ENCODE measurements at places on chromosomes 11 and 22.

GRCh38 chr11:104073950-104074705 is 37.7 kb downstream of the DDI1 start:
- DNase-seq, result peak; percentile 72

DNA sequence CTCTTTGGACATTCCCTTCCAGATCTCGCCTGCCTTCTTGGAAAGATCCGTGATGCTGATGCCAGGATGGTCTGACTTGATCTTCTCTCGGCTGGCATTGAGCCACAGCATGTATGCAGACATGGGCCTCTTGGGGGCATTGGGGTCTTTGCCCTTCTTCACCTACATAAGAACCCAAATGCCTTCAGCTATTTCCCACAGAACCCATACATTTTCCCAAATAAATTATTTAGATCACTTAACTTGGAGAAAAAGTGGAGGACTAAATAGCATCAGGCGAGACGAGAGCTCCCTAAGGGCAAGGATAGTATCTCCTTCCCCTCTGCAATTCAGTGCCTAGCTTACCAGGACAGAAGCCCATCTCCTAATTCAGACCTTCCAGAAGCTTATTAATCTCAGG is 3.0 kb upstream of the TNKS1BP1 start:
- no peak for DNase-seq

DNA sequence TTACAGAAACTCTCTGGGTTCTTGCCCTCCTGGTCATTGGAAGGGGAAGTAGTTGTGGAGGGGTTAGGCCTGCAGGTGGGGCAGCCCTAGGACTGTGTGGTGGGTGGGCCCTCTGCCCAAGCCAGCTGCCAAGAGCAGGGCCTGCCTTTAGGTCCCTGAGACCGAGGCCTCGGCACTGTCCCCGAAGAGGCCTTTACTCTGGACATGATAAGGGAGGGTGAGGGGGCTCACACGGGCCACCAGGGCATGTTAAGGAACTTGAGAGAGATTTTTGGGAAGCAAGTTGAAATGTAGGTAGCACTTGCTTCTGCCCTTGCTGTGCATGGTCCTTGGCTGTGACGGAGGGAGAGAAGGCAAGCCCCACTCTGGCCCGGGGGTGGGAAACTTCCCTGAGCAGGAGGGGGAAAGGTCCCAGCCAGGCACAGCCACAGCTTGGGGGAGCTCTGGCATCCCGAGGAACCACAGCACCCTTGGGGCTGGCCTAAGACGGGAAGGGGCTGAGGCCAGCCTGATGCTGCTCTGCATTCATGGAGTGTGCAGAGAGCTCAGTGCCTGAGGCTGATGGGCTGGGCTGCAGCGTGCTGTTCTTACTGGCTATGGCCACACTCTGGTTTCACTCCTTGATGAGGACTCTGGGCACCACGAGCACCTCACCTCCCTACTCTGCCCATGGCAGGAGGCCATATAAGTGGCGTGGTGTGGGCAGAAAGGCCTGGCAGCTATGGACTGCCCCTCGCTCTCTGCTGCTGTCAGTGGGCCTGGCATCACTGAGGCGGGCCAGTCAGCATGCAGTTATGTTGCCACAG is 7.8 kb upstream of the RANBP1 start:
- DNase-seq, result no peak

- DNase-seq, result peak; percentile 73
These were observed 74.8 kb downstream of the SIK2 start for GRCh38 chr11:111676878-111677585.

- peak; percentile 70 for DNase-seq
These were observed at the start of gene MMP11 for GRCh38 chr22:23772649-23773473. Gene MMP11 (plus strand): TSS chr22:23772849. CDS start chr22:23772871, 22 bp downstream.

- DNase-seq, result peak; percentile 72
These were observed 68.7 kb upstream of the ASPHD2 start for GRCh38 chr22:26360169-26360885.

DNA sequence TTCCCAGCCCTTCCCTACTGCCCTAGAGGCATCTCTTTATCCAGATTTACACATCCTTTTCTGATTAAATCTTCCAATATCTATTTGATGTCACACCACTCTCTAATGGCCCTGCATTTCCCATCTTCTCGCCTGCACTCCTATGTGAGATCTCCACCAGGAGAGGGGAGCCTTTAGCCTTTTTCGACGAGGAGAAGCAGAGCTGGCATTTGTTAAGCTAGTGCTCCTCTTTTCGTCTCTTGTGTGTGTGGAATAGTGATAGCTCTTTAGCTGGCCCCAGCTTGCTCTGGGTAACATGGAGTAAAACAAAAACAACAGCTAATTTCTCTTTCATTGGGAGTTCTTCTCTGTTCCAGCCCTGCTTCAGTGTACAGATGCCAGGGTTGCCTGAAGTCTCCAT is 536.5 kb downstream of the NTM start:
- peak; percentile 12 for DNase-seq

DNA sequence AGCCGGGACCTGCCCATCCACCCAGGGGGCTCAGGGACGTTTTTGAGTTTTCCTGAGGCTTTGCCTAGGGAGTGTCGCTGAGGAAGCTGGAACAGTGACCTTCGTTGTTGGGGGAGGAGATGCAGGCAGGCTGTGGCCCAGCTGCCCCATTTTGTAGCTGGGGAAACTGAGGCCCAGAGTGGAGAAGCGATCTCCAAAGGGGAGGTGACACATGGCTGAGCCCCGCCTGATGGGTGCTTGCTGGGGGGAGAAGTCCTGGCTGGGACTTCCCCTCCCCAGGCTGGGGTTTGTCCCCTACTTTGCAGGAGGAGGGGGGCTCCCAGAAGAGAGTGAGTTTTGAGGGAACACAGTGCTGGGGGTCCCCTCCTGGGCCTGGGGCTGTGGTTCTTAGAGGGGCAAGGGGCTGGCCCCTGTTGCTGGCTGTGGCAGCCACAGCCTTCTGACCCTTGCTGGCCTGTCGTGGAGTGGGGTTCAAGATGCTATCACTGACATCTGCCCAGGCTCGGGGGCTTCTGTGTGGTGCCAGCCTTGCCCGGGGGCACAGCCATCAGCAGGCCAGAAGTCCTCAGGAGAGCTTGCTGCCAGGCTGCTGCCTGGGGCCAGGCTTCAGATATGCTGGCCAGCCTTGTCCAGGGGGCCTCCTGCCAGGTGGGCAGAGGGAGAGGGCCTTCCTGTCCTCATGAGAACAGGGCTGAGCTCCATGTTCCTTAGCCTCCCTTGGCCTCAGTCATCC is 21.4 kb downstream of the KCNQ1 start:
- DNase-seq, result no peak

GRCh38 chr22:43273902-43274484 is 69.2 kb downstream of the SCUBE1 start:
- DNase-seq, result peak; percentile 68

GRCh38 chr11:14409891-14410290 is 50.9 kb upstream of the RRAS2 start:
- no peak for DNase-seq

DNA sequence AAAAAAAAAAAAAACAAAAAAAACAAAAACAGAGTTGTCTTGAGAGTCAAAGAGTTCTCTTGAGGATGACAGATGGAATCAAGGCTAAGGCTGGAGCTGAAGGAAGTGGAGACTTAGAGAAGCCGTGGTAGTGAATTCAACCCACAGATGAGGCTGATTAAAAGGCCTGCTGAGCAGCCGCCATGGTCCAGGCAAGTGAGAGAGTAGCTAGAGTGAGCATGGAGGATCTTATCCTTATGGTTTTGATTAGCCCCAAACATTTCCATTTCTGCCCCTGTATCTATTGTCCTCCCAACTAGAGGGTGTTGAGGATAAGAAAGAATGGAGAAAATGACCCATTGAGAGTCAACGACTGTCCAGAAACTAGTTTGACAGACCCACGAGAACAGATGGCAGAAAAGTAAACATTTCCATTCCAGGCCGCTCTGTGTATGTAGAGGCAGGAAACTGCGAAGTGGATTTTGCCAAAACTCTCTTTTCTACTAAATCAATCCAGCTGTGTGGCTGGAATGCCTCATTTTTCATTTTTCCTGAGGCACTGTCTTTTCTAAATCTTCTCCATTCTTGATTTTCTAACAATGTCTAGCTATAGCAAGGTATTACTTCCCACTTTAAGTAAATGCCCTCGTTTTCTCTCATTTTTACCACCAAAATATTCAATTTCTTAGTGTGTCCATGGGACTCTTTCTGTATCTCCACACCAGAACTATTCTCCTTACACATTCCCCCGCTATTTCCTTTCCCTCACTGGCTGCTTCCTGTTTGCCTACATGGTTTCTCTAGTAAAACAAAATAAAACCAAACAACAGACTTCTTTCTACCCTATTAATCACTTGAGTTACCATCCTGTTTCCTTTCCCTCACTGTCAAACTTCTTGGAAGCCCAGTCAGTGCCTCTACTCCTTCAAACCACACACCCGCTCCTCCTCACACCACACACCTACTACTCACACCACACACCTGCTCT is 5.4 kb upstream of the MMP8 start:
- peak; percentile 38 for DNase-seq

GRCh38 chr11:6746086-6746618 is 25.6 kb downstream of the OR2AG2 start:
- no peak for DNase-seq

DNA sequence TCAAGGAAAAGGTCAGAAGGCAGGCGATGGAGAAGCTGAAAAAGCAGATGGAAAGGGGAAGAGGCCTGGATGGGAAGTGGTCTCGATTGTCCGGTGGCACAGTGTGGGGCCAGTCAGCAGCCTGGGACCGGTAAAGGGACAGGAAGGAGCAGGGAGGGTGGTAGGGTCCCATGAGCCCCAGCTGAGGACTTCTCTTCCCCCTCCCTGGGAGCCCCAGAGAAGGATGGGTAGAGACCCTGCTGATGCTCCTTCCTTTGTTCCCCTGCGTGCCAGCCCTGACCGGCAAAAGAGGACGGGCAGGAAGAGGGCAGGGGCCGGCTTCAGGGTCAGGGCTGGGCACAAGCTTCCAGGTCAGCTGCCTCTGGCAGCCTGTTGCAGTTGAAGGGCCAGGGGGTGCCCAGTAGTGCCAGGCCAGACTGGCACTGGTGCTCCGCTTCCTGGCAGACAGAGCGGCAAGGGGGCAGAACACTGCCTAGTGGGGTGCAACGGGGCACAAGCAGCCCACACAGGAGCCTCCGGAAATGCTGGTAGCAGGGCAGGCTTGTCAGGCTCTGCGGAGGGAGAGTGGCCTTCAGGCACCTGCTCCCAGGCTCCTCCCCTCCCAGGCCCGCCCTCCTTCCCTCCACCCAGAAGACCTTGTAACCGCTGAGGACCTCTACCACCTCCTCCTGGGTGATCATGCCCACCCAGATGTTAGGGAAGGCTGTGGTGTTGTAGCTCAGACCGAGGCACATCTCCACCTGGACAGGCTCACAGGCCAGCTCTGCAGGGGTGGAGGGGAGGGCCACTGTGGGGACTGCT is 739 bp upstream of the C1QTNF5 start:
- DNase-seq, result no peak

- DNase-seq, result peak; percentile 77
These were observed 20.1 kb downstream of the ADA2 start for GRCh38 chr22:17199003-17199731.

DNA sequence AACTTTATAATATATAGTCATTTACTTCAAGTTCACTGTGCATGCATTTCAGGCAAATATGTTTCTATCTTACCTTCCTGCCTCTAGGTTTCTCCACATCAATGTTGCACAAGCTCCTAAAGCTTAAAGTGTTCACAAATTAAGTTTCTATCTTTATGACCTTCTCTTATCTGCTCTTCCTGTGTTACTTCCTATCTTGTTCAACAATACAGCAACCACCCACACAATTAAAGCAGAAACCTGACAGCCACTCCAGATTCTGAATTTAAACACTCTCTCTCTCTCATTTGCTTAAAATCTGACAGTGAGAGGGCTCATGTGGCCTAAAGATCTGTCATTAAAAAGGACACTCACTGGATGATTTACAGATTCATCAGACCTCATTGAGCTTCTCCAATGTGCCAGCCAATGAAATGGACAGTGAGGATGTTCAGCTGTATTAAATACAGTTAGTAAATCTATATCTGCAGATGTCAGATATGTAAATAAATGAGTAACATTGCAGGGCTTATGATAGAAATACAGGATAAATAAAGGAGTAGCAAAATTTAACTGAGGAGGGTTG is 10.9 kb downstream of the PDGFD start:
- no peak for DNase-seq

- peak; percentile 84 for DNase-seq
These were observed 234.2 kb downstream of the BLID start for GRCh38 chr11:121881806-121882205.

- DNase-seq, result no peak
These were observed 32.1 kb upstream of the ABCC8 start for GRCh38 chr11:17508791-17509190.

DNA sequence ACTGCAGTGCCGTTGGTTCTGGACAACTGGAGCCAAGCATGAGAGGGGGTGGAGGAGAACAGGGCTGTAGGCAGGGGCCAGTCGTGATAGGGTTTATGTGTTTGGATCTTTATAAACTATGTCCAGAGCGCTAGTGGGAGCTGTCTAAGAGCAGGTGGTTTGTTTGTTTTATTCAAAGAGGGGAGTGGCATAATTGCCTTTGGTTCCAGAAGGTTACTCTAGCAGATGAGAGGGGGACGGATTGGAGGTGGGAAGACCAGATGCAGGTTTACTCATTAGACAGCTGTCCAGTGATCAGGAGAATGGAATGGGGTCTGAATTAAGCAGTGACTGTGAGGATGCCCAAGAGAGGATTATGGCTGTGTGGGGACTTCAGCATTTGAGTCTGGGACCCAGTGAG is 109.3 kb upstream of the TBCEL start:
- no peak for DNase-seq

- DNase-seq, result peak; percentile 33
These were observed 2.2 kb upstream of the RFPL2 start for GRCh38 chr22:32206774-32207758.

- DNase-seq, result no peak
These were observed 220.3 kb downstream of the ADAMTS15 start for GRCh38 chr11:130668751-130669150.

DNA sequence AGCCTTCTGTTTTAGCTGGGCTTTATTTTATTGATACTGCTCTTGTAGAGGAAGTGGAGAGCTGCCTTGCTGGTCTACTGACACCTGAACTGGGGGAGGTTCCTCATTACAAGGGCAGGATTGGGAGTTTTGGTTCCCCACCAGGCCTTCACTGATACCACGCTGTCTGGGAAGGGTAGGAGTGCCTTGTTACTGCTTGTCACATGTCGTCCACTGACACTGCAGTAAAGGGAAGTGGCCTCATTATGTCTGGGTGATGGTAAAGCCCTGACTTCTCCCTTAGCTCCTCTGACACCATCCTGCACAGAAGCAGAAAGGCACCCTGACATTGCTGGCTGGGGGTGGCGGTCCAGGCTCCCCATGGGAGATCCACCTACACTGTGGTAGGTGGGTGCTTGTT is 38.7 kb upstream of the ELF5 start:
- no peak for DNase-seq
